GM23248 (cell line): ENCODE measurements at places on chromosomes 7 and 10.

DNA sequence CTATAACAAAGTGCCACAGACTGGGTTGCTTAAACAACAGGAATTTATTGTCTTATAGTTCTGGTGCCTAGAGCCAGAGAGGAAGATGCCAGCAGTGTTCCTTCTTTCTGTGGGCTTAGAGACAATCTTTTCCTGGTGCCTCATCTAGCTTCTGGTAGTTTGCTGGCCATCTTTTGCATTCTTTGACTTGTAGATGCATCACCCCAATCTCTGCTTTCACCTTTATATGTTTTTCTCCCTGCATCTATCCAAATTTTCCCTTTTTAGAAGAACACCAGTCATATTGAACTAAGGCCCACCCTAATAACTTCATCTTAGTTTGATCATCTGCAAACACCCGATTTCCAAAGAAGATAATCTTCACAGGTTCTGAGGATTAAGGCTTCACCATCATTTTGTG, 66.8 kb downstream of the CDK1 start:
- no peak for DNase-seq

DNA sequence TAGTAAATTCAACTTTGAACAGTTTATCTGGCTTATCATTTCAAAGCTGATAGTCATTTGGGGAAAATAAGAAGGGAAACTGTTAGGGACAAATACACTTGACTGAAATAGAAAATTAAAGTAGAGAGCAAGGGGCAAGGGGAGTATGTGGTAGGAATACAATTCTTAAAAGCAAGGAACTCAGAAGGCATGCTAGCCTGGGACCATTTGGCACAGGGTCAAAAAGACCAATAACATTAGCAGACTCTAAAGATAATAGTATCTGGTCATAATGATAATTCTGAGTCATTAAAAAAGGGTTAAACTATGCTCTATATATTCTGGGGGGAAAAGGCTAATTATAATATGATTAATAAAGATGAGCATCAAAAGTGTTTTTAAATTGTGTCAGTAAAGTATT, 112.2 kb downstream of the CNOT4 start:
- no peak for DNase-seq

DNA sequence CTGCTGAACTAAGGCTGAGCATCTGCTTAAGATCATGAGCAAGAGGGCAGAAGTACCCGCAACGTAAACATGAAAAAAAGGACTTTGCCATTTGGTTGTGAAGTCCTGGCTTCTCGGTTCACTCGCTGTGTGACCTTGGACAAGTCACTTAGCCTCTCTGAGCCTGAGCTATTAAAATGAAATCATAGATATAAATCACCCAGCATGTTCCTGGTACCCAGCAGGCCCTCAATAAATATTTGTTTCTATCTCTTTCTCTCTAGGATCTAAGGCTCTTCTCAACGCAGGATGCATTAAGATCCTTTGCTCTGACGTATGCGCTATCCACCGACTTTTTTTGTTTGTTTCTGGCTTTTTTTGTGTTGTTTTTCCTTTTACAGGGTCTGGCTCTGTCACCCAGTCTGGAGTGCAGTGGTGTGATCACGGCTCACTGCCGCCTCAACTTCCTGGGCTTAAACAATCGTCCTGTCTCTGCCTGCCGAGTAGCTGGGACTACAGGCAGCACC, 6.7 kb downstream of the HIP1 start:
- no peak for DNase-seq

GRCh38 chr7:15352421-15353206, 209.2 kb downstream of the AGMO start:
- no peak for DNase-seq

DNA sequence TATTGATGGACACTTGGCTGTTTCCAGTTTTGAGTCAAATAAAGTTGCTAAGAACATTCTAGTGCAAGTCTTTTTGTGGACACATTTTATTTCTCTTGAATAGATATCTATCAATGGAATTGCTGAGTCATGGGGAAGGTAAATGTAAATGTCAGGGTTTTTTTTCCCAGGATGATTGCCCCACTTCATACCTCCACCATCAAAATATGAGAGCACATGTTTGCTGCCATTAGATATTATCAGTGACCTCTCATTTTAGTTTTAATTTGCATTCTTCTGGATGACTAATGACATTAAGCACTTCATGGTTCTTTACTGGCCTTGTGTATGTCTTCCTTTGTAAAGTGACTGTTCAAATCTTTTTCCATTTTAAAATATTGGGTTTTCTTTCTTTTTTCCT, 45.7 kb downstream of the PAPSS2 start:
- peak; percentile 46 for DNase-seq

- no peak for DNase-seq
These were observed 1.9 kb upstream of the PGAM2 start for GRCh38 chr7:44067064-44067951.

- DNase-seq = no peak
These were observed 20.3 kb upstream of the TOMM7 start for GRCh38 chr7:22842973-22843372.

- no peak for DNase-seq
These were observed 798 bp upstream of the TSPAN33 start for GRCh38 chr7:129143724-129144094.

DNA sequence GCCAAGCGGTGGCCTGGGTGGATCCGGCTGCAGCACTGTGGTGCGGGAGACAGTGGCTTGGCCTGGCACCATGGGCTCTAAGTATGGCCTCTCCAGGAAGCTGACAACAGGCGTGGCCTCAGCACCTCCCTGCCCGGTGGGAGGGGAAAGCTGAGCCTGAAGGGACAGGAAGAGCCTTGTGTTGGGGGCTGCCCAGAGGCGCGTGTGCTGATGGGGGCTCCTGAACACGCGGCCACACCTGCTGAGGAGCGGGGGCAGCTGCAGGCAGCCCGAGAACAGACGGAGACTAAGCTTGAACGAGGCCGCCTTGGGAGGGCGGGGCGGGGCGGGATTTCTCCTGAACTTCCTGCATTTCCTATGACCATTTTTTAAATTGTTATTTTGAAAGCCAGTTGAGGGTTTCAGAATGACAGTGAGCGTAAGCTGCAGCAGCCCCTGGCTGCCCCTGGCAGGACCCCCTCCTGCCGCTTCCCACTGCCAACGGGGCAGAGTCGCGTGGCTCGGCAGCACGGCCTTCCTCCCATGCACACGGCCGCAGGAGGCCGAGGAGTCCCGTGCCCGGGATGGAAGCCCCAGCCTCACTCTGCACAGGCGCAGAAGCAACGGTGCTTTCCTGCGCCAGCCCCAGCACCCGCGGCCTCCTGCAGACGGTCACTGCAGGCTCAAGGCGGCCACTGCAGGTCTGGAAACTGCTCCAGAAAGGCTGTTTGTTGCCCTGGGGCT, 43.2 kb downstream of the DPYSL4 start:
- DNase-seq = no peak

DNA sequence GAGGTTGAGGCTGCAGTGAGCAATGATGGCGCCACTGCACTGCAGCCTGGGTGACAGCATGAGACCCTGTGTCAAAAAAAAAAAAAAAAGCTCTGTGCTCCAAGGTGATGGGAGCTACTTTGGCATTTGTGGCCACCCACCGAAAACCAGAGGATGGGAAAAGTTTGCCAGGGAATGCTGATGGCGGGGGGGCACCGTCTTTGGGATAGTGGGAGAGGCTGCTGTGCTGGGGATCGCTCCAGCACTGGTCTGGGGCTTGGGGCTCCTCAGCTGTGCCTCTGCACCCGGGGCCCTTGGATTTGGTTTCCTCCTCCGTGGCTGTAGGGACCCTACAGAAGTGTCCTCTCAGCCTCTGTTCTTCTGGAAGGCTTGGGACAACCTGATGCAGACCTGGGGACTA, 11.7 kb upstream of the RAMP3 start:
- no peak for DNase-seq

DNA sequence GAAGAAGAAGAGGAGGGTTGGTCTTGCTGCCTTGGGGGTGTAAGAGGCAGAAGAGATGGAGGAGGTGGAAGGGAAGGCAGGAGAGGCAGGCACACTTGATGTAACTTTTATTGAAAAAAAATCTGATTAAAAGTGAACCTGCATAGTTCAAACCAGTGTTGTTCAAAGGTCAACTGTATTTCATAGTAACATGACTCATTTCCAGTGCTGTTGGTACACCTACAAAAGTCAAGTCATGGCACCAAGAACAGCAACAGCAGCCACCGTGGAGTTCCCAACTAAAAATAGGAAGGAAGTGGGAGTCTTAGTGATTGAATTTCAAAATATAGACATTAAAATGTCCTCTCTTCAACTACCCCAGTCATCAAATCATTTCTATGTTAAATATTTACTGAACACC, 88.5 kb downstream of the CTNNA3 start:
- peak; percentile 34 for DNase-seq

GRCh38 chr10:33706191-33706590, 371.7 kb upstream of the NRP1 start:
- peak; percentile 93 for DNase-seq

GRCh38 chr10:48800007-48800675, 115.5 kb downstream of the WDFY4 start:
- no peak for DNase-seq

DNA sequence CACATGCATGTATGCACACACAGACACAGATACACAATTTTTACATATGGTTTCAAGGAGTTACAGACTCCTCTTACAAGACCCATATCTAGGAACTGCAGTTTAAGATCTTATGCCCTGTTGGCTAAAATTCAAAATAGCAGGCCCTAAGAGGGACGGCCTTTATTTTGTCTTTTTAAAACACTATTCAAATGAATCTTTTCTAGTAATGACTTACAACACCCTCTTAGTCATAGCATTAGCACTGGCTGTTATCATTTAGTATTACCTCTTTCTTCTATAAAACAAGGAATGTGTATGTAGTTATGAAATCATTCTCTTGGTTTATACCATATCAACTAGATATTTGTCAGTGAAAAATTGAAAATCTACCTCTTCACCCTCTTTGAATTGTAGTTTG, 15.3 kb downstream of the PAPSS2 start:
- DNase-seq = peak; percentile 57

DNA sequence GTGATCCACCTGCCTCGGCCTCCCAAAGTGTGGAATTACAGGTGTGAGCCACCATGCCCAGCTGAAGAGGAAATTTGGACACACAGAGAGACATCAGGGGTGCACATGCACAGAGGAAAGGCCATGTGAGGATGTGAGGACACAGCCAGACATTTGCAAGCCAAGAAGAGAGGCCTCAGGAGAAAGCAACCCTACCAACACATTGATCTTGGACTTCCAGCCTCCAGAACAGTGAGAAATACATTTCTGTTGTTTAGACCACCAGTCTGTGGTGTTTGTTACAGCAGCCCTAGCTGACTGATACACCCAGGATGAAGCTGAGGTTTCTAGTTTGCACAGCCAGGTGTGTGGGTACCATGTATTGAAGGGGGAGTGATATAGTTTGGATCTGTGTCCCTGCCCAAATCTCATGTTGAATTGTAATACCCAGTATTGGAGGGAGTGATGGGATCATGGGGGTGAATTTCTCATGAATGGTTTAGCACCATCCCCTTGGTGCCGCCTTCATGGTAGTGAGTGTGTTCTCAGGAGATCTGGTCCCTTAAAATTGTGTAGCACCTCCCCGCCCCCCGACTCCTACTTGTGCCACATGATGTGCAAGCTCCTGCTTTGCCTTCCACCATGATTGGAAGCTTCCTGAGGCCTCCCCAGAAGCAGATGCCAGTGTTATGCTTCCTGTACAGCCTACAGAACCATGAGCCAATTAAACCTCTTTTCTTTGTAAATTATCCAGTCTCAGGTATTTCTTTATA, 64.7 kb upstream of the DUSP5 start:
- DNase-seq = no peak

GRCh38 chr7:4725850-4726450, 43.9 kb downstream of the FOXK1 start:
- peak; percentile 15 for DNase-seq

- DNase-seq = no peak
These were observed 161.2 kb downstream of the SVIL start for GRCh38 chr10:29473406-29474100.

DNA sequence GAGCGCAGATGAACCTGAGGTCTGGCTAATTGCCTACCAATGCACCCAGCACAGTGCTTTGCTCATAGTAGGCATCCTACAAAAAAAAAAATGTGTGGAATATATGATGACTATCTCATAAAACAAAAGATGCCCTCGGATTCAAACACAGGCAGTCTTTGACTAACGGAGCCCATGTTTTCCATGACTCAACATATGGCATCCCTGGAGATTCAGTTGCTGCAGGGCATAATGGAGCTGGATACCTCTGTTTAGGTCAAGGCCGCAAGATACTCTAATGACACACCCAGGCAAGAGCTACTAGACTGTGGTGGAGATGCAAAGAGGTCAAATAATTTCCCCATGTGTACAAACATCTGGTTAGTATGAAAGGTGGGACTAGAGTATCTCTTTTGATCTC, 16.3 kb downstream of the CUBN start:
- DNase-seq = peak; percentile 20

- no peak for DNase-seq
These were observed 215.5 kb downstream of the THSD7A start for GRCh38 chr7:11616466-11616865.

GRCh38 chr7:69670701-69671100, 72.4 kb downstream of the AUTS2 start:
- peak; percentile 49 for DNase-seq

DNA sequence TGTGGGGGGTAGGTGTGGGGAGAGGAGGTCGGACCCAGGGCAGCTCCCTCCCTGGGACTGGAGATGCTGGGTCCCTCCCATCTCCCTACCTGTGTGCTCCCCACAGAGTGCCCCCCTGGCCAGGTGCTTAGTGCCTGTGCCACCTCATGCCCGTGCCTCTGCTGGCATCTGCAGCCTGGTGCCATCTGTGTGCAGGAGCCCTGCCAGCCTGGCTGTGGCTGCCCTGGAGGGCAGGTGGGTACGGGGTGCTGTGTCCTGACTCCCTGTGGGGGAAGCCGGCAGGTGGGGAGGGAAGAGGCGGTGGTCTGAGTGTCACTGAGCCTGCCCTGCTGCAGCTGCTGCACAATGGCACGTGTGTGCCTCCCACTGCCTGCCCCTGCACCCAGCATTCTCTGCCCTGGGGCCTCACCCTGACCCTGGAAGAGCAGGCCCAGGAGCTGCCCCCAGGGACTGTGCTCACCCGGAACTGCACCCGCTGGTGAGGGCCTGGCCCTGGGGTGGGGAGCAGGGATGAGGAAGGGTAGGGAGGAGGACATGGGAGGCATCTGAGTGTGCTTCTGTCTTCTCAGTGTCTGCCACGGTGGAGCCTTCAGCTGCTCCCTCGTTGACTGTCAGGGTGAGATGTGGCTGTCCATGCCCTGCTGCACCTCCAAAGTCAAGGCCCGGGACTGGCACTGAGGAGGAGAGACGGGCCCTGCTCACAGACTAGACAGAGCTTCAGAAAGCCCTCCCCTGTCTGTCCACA, 11.7 kb upstream of the ZNF862 start:
- no peak for DNase-seq

GRCh38 chr7:72435366-72435765, 23.2 kb upstream of the CALN1 start:
- DNase-seq = no peak

GRCh38 chr10:71755179-71755879, 18.0 kb downstream of the VSIR start:
- DNase-seq = no peak

DNA sequence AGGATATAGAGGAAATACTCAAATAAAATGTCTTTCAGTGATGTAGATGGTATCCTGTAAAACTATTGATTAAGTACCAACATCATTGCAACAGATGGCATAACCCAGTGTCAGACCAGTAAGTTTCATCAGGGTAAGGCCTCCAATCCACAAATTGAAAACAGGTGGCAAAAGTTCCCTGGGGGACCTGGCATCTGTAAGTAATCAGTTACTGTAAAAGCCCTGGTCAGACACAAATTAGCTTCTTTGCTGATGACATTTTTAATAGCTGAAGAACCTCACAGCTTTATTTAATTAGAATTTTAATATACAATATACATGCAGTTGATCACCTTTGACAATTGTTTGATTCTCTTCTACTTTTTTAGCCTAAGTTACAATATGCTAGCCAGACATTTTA, 152.5 kb downstream of the PLXDC2 start:
- DNase-seq = no peak
